ENCODE measurements at places on chromosomes 5 and 9.

- DNase-seq = no peak
Measured at GRCh38 chr9:133647148-133647547, 11.0 kb downstream of the DBH start.

DNA sequence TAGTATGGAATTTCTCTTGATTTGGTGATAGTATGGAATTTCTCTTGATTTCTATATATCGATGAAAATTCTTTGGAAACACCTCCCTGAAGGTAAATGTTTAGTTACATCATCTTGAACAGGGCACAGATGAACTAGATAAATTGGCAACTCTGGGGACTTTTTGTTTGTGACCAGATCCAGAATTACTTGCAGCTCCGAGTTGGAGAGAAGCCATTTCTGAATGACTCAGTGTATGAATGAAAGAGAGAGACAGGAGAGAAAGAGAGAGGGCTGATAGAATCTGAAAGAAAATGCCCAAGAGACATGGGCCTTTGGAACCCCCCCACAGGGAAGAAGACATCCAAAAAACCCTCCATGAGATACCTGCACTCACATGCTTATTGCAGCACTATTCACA is 14.1 kb downstream of the TNFSF15 start:
- no peak for DNase-seq

DNA sequence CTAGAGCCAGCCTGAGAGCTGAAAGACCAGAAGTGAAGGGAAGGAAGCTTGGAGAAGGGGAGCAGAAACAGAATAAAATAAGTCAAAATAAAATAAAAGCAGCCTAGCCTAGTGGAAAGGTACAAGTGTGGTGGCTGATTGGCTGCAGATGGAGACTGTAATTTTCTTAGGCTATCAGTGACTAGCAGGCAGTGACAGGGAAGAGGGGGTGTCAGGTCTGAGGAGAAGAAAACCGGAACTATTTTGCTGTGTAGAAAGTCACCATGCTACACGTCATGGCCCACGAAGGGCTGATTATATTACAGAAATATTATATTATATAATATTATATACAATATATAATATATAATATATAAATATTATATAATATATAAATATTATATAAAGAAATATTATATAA is 98.1 kb upstream of the TAF11L2 start:
- DNase-seq = no peak

DNA sequence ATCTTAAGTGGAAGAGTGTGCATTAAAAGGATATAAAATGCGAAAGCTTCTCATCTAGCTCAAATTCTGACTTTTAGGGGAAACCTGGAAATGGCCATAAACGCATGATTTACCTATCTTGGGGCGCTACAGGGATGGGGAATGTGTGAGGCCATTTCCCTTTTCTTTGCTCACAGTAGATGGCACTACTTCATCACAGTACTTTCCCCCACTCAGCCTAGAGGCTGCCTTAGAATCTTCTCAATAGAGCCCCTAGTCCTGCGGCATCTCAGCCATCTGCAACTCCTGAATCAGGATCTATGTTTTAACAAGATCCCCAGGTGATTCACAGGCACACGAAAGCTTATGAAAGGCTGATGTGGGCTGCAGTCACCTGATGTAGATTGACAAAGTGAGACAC is 110.8 kb downstream of the LHFPL2 start:
- peak; percentile 66 for DNase-seq

DNA sequence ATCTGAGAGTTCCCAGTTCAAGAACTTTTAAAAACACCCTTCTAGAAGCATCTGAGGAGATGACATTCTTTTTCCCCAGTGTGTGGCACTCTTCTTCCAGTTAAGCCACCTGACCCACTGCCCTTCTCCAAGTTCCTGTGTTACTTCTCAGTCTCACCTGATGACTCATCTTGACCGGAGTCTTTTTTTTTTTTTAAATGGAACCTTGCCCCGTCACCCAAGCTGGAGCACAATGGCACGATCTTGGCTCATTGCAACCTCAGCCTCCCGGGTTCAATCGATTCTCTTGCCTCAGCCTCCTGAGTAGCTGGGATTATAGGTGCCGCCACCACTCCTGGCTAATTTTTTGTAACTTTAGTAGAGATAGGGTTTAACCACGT is 224.1 kb upstream of the DAB2 start:
- DNase-seq = peak; percentile 11

GRCh38 chr5:5939759-5940370 is 438.5 kb downstream of the MED10 start:
- no peak for DNase-seq

GRCh38 chr9:107638521-107639310 is 149.1 kb upstream of the KLF4 start:
- DNase-seq = peak; percentile 85

DNA sequence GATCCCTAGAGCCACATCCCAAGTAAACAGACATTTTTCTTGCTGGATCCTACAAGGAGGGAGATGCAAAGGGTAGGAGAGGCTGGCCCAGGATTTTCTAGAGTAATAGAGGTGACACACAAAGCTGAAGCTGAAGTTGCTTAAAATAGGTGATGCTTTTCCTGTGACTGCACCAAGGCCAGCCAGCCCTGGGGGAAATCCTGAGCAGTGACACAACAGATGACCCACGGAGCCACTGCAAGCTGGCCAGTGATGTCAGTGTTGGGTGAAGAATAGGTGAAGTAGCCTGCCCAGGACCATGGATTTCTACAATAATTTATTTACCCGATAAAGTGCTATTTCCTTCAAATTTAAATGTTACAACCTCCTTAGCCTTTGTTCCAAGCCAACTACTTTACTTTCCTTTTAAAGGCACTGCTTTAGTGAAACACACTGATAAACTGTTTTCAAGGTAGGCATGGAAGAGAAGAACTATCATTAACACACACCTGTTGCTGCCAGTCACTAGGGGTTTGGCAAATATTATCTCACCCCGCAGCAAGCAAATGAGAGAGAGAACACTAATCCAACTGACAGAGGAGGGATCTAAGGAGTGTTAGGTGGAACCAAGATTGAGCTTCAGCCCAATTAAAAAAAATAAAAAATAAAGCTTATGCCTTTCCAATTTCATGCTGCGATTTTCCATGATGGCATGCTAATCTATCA is 123.5 kb downstream of the CTNND2 start:
- no peak for DNase-seq

DNA sequence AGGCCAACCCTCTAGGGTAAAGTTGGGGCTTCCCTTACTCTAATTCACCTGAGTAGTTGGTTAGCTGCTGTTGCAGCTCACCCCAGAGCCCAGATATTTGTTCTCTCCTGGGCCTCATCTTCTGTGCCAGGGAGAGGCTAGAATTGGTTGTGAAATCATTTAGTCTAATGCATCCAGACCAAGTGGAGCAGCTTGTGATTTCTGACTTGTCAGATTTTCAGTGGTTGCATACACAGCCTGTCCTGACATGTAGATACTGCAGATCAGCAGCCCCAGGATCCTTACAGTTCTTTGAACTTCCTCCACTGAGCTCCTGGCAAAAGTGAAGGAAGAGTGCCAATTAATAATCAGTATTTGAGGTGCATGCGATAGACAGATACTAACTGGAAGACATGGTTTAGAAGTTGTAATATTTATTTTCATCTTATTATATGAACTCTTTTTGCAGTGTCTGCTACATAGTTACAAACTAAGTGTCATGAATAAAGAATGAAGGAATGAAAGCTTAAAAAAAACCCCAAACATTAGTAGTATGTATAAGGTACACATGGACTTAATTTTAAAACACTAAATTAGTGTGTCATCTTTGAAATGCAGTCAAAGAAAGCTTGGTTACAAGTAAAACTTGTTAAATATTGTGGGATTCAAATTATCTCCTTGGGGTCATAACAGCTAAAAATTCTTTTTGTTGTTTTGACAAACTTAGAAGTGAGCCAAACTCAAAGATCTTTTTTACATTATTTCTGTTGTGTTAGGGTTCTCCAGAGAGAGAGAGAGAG is 128.5 kb downstream of the VPS13A start:
- DNase-seq = peak; percentile 80

DNA sequence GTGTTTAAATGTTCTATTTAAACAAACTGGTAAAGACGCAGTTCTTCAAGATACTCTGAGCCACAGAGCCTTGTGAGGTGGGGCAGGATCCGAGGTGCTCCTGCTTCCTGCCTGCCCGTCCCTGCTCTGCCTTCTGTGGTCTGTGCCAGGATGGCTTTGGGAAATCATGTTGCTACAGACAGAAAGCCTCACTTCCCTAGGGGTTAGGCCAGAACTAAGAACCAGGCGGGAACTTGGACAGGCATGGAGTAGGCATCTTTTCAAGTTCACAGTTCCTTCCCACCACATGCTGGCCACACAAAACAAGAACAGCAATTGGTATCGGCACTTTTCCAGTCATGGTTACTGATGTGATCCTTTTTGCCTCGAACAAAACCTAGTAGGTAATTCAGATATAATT is 67.7 kb upstream of the SPOCK1 start:
- DNase-seq = no peak

DNA sequence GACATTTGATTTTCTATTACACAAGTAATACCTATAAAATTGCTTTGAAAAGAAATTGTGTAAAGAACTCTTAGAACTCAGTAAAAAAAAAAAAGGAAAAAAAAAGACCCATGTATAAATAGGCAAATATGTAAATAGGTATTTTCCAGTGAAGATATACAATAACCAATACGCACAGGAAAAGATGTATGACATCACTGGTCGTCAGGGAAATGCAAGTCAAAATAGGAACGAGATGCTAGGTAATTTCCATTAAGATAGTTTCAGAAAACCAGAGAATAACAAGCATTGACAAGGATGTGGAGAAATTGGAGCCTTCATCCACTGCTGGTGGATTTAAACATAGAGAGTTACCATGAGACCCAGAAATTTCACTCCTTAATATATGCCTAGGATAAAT is 708.8 kb downstream of the MTRR start:
- DNase-seq = no peak

- DNase-seq = peak; percentile 33
Measured at GRCh38 chr5:137933491-137933911, 44.2 kb downstream of the PKD2L2 start.

DNA sequence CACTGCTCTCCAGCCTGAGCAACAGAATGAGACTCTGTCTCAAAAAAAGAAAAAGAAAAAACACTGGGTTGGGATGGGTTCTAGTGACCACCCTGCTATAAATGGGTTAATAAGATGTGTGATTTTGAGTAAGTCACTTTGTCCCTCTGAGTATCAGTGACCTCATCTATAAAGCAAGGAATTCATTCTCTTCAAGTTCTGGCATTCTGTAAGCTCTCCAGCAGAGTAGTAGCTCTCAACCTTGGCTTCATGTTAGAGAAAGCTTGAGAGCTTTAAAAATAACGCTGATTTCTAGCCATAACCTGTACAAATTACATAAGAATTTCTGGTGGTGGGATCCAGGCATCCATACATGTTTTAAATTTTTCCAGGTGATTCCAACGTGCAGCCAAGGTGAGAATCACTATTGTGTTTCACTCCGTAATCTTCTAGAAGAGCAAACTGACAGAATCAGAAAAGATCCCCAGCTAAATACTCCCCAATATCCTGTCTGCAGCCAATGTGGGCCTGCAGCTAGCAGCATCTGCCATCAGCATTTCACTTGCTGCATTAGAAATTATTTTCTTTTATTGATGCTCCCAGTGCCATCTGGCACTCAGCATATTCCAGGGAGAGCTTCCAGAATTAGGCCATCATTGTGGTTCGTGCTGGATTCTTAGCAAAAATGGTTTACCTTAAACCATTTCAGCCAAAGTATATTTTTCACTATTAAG is 109.4 kb downstream of the FEM1C start:
- no peak for DNase-seq

GRCh38 chr9:101219030-101219429 is 165.8 kb downstream of the BAAT start:
- DNase-seq = no peak

GRCh38 chr9:95666096-95666784 is 149.5 kb upstream of the PTCH1 start:
- DNase-seq = no peak

DNA sequence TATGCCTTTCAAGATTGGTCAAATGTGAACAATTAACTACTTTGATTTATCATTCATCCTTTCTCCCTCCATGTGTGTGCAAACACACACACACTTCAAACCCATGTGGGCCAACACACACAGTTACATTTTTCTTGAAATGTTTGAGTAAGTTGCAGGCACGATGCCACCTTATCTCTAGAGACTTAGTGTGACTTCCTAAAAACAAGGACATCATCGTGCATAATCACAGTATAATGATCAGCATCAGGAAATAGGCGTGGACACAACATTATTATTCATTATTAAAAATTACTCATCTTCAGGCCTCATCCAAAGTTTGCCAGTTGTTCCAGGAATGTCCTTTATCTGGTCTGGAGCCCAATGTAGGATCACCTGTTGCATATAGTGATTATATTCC is 209.5 kb downstream of the GNA14 start:
- no peak for DNase-seq

DNA sequence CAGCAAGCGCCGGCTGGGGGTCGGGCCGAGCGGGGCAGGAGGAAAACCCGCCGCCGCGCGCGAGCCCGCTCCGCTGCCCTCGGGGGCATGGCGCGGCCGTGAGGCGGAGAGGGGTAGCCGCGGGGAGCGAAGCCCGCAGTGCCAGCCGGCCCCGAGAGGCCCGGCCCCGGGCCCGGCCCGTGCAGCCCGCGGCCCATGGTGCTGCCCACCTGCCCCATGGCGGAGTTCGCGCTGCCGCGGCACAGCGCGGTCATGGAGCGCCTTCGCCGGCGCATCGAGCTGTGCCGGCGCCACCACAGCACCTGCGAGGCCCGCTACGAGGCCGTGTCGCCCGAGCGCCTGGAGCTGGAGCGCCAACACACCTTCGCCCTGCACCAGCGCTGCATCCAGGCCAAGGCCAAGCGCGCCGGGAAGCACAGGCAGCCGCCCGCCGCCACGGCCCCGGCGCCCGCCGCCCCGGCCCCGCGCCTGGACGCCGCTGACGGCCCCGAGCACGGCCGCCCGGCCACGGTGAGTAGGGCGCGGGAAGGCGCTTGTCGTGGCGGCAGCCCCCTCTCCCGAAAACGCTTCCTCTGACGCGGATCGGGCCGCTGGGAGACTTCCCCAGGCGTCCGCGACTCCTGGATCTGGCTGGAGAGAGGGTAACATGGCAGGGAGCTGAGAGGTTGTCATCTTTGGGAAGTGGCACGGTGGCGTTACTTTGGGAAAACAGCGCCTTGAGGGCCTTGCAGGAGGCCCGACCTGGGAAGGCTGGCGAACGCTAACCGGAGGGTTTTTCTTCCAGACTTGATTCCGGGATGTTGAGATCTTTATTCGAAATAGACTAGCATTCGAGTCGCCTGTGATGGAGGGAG is 523 bp downstream of the MAML1 start:
- DNase-seq = peak; percentile 27

- no peak for DNase-seq
Measured at GRCh38 chr9:75175395-75175794, 87.1 kb downstream of the OSTF1 start.

GRCh38 chr9:133818444-133818843 is 80.3 kb upstream of the SARDH start:
- no peak for DNase-seq

Measured in fibroblast of skin of scalp (primary cell).